T-helper 17 cell (primary cell): ENCODE measurements at places on chromosomes 12 and 14.

- no peak for DNase-seq
These were observed 1.4 kb downstream of the RNASE13 start for GRCh38 chr14:21033133-21033698.

DNA sequence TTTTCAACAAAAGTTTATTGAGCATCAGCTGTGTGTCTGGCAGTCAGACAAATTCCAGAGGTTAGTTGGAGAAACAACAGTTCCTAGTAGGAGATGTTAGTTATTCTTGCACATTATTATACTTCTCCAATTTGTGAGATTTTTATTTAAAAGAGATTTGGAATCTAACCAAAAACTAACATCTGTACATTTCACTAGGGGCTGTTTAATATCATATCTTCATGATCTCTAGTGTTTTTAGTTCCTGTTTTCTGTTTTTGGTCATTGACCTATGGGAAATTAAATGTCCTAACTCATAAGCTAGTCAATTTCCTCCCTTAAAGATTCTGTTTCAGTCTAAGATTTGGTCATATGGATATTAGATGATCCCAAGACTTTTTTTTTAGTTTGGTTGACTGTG is 34.1 kb upstream of the KLHDC2 start:
- no peak for DNase-seq

DNA sequence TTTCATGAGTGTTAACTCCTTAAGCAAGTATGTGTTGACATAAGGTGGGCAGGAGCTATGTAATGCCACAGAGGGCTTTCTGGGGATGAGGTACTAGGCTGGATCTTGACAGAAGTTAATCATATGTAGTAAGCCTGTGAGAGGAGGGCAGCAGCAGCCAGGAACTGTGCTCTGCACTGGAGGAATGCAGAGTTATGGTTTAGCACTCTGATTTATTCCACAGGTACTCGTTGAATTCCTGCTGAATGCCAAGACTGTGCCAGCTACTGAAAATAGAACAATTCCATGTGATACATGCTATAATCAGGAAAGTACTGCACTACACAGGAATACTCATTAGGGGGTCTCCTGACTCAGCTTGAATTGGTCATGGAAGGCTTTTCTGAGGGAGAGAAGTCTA is 58.7 kb downstream of the SUSD6 start:
- no peak for DNase-seq

GRCh38 chr14:24700511-24700910 is 66.5 kb upstream of the GZMB start:
- no peak for DNase-seq

DNA sequence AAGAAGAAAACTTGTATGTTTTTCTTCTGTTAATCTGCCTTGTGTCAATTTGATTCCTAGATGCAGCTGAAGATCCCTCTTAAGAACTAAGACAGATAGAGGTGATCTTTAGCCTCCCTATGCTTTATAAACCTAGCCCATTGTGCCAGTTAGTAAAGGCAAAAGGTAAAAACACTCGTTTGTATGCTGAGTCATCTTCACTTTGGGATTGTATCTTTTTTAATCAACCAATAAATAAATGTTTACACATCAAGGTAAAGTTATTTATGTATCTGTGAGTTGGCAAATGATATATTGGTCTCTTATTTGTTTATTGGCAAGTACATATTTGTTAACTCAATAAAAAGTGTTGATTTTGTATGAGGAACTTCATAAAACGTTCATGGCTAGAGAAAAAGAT is 165.9 kb upstream of the AMIGO2 start:
- DNase-seq: no peak

GRCh38 chr12:80659512-80660063 is 47.8 kb upstream of the MYF6 start:
- DNase-seq: no peak

- DNase-seq: no peak
These were observed 29.0 kb downstream of the DLK1 start for GRCh38 chr14:100755649-100756048.

- no peak for DNase-seq
These were observed 40.8 kb downstream of the CCDC88C start for GRCh38 chr14:91376547-91377477.

DNA sequence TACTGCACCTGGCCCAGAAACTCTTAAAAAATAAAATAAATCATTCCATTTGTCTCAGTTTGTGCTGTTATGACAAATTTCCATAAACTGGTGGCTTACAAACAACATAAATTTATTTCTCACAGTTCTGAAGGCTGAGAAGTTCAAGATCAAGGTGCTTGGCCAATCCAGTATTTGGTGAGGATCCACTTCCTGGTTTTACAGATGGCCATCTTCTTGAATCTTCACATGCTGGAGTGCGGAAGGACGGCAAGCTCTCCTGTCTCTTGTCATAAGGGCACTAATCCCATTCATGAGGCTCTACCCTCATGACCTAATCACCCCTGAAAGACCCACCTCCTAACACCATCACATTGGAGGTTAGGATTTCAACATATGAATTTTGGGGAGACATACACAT is 29.9 kb upstream of the MYBPC1 start:
- no peak for DNase-seq

DNA sequence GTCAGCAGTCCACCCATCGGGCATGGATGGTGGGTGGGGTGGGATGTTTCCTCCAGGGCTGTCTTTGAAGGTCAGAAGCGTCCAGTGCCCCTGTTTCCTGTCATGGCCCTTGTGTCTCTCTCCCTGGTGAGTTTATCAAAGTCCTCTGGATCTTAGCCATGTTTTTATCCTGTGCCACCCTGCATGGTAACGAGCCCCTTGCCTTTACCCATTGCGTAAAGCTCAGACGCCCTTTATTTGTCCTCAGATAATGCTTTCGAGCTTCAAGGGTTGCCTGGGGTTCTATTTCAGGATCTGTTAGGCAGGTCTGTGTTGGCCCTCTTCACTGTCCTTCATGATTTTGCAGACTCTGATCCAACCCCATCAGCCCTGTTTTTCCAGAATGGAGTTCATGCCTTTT is 172.9 kb downstream of the TSPAN9 start:
- DNase-seq: no peak

- DNase-seq: no peak
These were observed 43.1 kb downstream of the GPHB5 start for GRCh38 chr14:63275611-63276010.

- DNase-seq: no peak
These were observed 914.0 kb upstream of the FBXO33 start for GRCh38 chr14:40346275-40346674.

DNA sequence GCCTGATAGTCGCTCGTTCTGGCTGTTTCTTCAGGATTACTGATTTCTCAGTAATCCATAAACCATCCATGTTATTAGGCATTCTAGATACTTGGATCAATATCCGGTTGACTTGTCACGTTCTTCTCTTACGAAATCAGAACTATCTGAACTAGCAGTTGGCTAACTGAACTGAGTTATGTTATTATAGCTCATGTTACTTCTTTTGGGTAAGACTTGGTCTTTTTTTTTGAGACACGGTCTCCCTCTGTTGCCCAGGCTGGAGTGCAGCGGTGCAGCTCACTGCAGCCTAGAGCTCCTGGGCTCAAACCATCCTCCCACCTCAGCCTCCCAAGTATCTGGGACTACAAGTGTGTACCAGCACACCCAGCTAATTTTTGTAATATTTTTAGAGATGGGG is 178.6 kb downstream of the PRKCH start:
- no peak for DNase-seq

DNA sequence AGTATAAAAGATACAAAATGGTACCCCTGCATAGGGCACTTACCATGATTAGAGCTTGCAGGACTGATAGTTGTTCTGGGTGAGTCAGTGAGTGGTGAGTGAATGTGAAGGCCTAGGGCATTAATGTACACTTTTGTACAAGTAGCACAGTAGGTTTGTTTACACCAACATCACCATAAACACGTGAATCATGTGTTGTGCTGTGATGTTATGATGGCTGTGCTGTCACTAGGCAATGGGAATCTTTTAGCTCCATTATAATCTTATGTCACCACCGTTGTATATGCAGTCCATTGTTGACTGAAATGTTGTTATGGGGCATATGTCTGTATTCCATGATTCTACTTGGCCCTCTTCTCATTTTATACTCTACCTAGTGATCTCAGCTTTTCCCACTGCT is 11.8 kb downstream of the NUBPL start:
- DNase-seq: no peak

DNA sequence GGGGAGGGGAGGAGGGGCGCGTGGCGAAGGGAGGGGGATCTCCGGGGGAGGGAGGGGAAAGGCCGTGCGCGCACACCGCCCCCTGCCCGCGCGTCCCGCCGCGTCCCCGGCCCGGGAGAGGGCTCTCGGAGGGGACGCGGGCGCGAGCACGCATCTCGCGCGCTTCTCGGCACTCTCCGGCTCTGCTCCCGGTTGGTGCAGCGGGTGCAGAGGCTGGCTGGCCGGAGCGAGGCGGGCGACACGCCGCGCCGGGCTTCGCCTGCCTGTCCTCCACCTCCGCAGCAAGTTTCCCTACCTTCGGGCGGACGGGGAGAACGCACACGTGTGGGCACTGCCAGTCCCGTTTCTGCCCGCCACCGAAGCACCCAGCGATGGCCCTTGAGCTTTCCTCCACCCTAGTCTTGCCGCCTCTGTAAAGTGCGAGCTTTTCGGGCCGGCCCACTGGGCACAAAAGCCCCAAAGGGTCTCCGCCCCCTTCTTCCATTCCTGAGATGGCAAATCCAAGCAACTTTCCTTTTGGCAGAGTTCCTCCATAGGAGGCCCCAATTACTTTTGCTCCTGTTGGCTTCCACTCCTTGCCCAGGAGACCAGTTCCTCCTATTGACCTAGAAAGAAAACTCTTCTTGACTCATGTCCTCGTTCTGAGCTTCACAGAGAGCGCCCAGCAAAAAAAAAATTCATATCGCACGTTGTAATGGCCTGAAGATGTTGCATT is 363 bp upstream of the CSAD start:
- peak; percentile 74 for DNase-seq

DNA sequence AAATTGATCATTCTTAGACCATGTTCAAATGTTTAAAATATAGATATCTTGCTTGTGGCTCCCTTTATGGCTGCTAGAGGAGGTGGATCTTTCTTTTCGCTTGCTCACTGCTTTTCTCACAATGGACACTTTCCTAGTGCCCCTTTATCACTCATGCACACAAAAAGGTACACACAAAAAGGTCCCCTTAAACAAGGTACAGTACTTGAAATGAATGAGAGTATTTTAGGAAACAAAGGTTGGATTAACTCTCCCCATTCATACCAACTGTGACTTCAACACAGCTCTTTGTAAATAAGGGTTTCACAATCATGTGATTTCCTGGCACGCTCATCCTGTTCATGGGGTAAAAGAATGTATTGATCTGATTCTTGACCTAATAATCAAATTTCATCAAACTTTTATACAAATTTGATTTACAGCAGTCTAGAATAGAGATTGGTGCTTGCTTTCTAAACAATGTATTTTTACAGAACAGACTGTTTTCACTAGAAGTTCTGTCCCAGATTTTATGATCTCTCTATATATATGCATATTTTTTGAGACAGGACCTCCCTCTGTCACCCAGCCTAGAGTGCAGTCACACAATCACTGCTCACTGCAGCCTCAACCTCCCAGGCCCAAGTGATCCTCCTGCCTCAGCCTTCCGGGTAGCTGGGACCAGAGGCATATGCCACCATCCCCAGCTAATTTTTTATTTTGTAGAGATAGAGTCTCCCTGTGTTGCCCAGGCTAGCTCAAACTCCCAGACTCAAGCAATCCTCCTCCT is 34.4 kb upstream of the EPS8 start:
- no peak for DNase-seq

GRCh38 chr14:68679746-68680467 is 113.0 kb downstream of the ZFP36L1 start:
- DNase-seq: no peak

- no peak for DNase-seq
These were observed 1.7 kb downstream of the CDK17 start for GRCh38 chr12:96398424-96399119.

DNA sequence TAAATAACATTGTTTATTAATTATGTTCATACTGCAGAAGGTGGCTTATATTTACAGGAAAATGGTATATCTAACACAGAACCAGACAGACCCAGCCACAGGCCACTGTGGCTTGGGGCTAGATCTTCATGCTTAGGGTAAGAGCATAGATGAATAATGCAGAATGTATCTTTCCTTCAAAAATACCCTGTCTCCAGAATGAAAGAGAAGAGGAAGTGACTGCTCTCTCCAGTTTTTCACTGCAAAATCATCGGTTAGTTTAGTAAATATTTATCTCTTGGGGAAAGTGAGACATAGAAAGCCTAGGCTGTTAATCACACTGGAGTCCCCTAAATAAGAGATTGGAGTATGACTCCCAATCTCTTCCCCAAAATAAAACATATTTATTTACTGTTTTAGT is 453.7 kb downstream of the NAV3 start:
- DNase-seq: no peak

- no peak for DNase-seq
These were observed 295.7 kb downstream of the ADGRD1 start for GRCh38 chr12:131249246-131250027.

- DNase-seq: no peak
These were observed 181.0 kb downstream of the CFAP54 start for GRCh38 chr12:96670334-96670899.

- no peak for DNase-seq
These were observed 75.8 kb upstream of the CEP83 start for GRCh38 chr12:94535510-94535921.

- DNase-seq: no peak
These were observed 7.4 kb upstream of the SLC25A29 start for GRCh38 chr14:100313464-100314230.

DNA sequence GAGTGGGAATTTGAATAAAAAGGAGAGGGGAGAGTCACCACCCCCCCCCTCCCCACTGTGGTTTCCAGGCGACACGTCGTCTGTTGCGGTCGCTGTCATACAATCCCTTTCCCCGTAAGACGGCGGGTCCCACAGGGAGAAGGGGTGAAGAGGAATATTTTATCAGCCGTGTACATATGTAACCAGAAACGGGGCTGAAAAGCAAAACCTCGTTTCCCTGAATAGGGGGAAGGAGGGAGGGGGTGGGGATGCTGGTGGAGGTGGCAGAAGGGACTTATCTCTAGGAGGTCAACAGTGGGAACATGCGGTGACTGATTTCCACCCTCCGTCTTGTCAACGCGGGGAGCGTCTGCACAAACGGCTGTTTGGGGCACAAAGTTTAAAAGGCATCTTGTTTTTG is 171.4 kb downstream of the RBM19 start:
- no peak for DNase-seq

GRCh38 chr12:5516371-5517241 is 84.7 kb downstream of the NTF3 start:
- no peak for DNase-seq

DNA sequence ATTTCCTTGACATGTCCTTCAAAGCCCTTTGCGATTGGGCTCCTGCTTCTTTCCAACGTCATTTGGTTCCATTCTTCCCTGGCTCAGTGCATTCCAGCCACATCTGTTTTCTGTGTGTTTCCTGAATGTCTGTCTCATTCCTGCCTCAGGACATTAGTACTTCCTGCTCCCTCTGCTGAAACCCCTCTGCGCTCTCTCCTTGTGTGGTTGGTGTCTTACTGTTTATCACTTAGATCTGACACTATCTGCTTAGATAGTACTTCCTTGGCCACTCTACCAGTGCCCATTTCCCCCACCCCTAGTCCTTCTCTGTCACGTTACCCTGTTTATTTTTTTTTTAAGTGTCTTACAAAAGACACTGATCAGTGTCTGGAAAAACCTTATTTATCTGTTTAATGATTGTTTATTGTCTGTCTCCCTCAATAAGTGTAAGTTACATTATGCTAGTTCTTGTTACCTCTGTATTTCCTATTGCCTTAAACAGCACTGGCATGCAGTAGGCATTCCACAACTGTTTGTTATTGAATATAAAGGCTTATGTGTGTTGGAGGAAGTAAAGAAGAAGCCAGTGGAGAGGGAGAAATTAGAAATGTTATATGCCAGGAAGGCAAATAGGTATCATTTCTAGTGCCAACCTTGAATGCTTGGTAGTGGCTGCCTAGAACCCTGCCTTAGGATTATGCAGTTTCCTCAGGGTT is 21.5 kb downstream of the DYRK2 start:
- DNase-seq: no peak
